Stimulated activated CD8-positive, alpha-beta memory T cell treated with anti-CD3 and anti-CD28 coated beads, Interleukin-2, amount 100 ng/mL, for 1 hour (primary cell): ENCODE measurements at places on chromosomes 7 and 10.
A peak's percentile ranks its signal among the peaks of the same experiment; 100 is the strongest.

GRCh38 chr10:29081951-29082685 is 206.8 kb upstream of the LYZL1 start:
- DNase-seq = no peak

DNA sequence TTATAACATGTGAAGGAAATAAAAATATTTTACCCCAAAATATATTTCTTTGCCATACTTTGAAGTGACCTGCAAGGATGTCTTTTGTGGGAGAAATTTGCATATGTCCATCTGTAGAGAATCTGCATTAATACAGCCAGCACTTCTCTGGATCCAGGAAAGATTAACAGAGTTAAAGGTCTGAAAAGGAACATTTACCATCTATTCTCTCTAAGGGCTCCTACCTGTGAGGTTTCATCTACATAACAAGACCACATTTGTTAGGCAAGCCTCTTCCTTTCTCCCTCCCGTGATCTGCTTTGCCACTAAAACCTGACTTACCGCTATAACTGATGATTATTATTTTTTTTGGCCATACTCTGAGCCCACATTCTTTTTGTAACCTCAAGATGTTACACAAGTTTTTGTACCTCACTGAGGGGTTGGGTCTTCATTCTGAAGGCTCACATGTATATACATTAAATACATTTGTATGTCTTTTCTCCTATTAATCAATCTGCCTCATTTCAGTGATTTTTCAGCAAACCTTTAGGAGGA is 129.4 kb downstream of the AKR1D1 start:
- no peak for DNase-seq

GRCh38 chr10:73537709-73538108 is 41.9 kb upstream of the PPP3CB start:
- DNase-seq = no peak

DNA sequence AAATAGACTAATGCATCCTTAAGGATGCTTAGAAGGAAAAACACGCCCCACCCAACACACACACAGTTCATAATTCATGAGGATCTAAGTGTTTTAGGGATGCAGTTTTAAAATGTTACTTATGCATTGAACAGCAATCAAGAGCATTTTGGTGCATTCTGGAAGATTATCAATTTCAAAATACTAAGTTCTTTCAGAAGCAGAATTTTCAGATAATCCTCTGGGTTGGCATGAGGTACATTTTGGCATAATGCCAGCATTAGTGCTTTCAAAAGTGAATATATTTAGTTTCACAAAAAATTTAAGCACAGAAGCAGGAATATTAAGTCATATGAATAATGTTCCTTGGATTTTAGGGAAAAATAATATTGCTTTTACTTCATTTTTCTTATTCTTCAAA is 937.1 kb downstream of the REEP3 start:
- no peak for DNase-seq

GRCh38 chr10:71964743-71965515 is 734 bp downstream of the CHST3 start:
- peak; percentile 5 for DNase-seq

- DNase-seq = no peak
Observed at GRCh38 chr10:32962521-32962920, 4.5 kb upstream of the ITGB1 start.

- no peak for DNase-seq
Observed at GRCh38 chr7:22190736-22191135, 166.2 kb downstream of the RAPGEF5 start.

- DNase-seq = no peak
Observed at GRCh38 chr7:48140001-48140681, 31.1 kb upstream of the ABCA13 start.

DNA sequence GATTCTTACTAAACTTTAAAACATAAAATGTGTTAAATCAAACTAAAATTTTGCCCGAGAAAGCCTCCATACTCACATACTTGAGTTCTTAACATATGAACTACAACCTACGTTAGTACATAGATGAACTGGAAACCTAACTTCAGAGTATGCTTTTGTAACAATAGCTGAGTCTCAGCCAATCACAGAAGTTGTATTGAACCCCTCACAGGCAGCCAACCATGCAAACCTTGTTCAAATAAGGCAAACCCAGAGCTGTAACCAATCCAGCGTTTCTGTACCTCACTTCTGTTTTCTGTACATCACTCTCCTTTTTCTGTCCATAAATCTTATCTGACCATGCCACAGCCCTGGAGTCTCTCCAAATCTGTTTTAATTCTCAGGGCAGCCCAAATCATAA is 157.3 kb upstream of the COL1A2 start:
- no peak for DNase-seq

DNA sequence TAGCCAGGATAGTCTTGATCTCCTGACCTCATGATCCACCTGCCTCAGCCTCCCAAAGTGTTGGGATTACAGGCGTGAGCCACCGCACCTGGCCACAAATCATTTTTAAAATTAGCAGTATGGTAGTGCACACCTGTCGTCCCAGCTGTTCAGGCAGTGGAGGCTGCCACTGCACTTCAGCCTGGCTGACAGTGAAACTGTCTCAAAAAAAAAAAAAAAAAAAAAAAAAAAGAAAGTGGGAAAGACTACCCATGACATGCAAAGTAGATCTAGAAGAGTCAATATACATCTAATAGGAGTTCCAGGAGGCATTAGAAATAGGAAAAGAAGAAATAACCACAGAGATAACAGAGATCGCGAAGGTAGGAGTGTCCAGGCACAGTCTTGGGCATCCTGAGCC is 3.2 kb downstream of the CSGALNACT2 start:
- no peak for DNase-seq

- no peak for DNase-seq
Observed at GRCh38 chr7:12211711-12212485, 804 bp downstream of the TMEM106B start.

DNA sequence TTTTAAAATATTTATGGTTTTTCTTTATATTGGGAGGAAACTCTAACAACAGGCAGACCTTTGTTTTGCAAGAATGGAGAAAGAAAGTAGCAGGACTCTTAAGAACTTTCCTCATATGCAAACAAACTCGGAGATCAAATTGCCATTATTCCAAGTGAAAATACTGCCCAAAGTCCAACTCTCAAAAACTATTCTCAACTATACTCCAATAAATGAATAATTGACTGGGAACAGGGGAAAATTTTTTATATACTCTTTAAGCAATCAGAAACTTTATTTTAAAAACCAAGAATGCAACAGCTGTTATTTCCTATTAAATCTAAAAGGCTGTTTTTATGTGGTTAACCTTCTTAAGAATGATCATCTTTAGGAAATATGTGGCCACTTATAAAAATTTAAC is 101.9 kb downstream of the COL28A1 start:
- no peak for DNase-seq

DNA sequence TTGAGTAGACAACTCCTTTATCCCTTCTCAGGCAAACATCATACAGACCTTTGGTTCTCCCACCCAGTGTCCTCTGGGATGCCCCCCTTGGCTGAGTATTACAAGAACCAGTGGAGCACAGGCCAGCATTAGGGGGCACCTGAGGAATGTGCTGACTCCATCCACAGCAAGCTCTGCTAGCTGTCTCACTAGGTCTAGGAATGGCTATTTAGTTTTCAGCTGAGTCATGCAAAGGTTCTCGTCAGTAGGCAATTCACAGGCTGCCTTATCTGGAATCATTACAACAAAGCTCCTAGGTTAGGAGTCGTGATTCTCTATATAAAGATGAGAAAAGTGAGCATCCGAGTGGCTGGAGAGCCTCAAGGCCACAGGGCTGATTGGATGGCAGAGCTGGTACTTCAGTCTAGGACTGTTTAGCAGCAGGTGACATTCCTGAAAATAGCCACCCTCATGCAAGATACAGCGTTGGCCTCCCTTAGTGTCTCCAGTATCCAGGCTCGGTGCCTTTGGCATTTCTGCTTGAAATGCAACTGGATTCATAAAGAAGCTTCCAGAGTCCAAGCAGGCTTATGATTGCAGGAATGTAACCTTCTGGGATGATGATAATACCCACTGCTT is 75.8 kb downstream of the CDCA7L start:
- no peak for DNase-seq

DNA sequence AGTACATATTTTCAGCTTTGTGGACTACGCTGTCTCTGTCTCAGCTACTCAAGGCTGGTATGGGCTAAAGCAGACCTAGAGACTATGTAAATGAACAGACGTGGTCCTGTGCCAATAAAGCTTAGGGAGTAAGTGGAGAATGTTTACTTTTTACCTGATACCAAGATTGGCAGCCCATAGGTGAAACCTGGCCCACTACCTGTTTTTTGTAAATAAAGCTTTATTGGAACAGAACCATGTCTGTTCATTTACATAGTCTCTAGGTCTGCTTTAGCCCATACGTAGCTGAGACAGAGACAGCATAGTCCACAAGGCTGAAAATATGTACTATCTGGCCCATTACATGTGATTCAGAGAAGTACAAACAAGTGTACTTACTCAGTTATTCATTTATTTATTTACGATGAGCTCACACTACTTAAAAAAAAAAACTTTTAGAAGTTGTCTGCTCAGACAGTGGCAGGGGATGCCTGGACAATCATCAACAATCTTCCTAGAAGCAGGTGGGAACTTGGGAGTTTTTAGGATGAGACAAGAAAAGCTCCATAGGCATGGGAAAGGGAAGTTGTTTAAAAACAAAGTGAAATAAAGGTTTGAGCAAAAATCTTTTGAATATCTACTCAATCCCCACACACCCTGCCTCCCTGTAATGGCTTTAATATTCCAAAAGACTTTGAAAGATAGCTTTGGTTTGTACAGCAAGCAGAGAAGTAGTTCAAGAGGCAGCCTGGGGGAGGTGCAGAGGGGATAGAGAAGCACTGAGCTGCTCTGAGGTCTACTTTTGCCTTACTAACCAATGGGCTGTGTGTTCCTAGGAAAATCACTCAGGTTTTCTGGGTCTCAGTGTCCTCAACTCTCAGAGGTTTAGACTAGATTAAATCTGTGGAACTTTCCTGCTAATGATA is 114.4 kb upstream of the AFAP1L2 start:
- no peak for DNase-seq

- DNase-seq = no peak
Observed at GRCh38 chr7:131225619-131226513, 101.8 kb upstream of the MKLN1 start.

GRCh38 chr10:35643151-35644049 is 1.3 kb upstream of the FZD8 start:
- DNase-seq = no peak
